ENCODE measurements at places on chromosomes 5 and 9.
A peak's percentile ranks its signal among the peaks of the same experiment; 100 is the strongest.

DNA sequence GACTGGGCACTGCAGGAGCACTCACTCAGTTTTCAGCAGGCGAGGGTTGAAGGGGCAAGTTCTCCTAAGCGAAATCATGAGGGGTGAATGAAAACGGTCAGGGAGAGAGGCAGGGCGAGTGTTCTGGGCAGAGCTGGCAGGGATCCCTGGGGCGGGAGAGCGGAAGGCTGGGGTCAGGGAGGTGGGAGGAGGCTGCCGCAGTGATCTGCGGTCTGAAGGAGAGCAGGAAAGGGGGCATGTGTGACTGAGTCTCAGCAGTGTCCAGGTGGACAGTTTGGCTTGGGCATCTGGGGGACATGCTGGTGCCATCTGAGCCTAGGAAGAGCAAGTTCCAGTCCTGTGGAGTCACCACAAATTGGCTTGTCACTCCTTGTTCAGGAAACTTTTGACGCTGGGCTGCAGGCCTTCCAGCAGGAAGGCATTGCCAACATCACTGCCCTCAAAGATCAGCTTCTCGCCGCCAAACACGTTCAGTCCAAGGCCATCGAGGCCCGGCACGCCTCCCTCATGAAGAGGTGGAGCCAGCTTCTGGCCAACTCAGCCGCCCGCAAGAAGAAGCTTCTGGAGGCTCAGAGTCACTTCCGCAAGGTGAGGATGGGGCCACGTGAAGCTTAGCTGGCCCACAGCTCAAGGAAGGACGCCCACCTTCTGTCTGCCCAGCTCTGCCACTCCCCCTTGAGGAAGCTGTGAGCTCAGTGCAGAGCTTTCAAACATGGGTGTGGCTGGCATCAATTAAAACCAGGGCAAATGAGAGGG lies 31.1 kb downstream of the DYNC2I2 start:
- no peak for DNase-seq

DNA sequence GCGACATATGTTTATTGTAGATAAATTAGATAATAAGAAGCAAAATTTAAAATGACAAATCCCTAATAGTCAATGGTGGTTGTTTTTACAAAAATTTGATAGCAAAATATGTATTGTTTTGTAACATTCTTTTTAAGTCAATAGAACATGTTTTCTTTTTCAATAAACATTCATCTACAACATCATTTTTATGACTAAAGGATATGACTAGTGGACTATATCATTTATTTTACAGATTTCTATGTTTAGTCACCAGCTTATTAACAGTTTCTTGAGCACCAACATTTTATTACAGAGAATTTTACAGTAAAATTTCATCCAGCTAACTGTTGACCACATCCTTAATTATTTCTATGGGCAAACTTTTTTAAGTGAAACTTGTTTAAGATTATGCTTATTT lies 114.7 kb upstream of the IL7R start:
- DNase-seq = no peak

- no peak for DNase-seq
Observed at GRCh38 chr9:121297389-121297788, 29.4 kb downstream of the GSN start.

DNA sequence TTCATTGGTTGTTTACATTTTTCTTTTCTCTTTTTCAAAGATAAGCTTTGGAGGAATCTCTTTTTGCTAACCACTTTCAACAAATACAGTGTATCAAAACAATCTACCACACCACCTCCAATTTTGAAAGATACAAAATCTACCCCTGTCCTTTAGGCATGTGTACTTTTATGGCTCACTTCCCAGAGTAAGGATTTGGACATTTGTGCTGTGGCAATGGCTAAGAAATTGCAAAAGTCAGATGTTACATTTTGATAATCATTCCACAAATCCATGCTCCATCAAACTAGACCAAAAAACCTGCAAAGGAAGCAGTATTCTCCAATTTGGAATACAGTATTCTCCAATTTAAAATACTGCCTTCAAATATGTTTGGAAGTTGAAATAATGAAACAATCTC lies 204.9 kb downstream of the MCTP1 start:
- DNase-seq = no peak

- no peak for DNase-seq
Observed at GRCh38 chr9:19320495-19320894, 59.5 kb downstream of the RPS6 start.

DNA sequence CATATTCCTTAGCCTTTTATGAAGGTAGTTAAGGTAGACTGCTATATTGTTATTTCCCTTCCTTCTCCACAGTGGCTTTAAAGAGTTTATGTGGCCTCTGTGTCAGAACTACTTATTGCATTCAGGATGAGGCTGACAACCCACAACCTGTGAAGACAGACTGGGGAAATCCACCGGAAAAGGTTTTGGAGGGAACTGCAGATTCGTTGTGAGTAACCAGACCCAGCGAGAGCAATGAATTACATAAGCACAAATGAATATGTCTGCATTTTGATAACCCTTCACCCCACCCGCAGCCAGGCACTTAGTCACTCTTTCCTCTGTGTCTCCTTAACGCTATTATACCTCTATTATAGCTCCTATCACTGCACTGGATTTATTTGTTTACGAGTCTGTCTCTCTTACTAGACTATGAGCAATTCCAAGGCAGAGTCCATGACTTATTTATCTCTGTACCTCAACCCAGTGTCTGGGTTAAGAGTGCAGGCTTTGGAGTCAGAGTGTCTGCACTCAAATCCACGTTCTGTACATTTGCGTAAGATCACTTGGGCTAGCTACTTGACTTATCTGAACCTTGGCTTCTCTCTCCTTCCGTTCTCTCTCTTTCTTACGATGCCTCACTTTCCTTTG lies 19.2 kb downstream of the KCTD16 start:
- DNase-seq = peak; percentile 86

- no peak for DNase-seq
Observed at GRCh38 chr9:114084282-114085073, 6.4 kb upstream of the AMBP start.

DNA sequence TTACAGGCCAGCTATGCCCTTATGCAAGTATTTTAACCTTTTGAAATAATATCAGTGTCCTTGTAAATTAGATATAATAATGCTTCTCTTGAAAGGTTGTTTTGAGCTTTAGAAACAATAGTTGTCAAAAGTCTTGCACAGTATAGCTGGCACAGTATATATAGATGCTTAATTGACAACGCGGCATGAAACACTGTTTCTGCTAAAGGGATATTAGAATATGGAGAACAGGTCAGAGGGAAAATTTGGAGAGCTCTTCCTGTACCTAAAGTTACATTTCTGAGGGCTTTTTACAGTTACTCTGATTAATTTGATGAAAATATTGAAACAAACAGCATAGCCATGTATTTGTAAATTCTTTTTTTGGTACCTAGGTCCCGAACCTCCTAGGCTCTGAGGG lies 4.5 kb downstream of the NUDT2 start:
- DNase-seq = no peak

- no peak for DNase-seq
Observed at GRCh38 chr5:159805021-159805420, 111.3 kb upstream of the ADRA1B start.

GRCh38 chr9:69504058-69504457 lies 168.1 kb downstream of the APBA1 start:
- no peak for DNase-seq

DNA sequence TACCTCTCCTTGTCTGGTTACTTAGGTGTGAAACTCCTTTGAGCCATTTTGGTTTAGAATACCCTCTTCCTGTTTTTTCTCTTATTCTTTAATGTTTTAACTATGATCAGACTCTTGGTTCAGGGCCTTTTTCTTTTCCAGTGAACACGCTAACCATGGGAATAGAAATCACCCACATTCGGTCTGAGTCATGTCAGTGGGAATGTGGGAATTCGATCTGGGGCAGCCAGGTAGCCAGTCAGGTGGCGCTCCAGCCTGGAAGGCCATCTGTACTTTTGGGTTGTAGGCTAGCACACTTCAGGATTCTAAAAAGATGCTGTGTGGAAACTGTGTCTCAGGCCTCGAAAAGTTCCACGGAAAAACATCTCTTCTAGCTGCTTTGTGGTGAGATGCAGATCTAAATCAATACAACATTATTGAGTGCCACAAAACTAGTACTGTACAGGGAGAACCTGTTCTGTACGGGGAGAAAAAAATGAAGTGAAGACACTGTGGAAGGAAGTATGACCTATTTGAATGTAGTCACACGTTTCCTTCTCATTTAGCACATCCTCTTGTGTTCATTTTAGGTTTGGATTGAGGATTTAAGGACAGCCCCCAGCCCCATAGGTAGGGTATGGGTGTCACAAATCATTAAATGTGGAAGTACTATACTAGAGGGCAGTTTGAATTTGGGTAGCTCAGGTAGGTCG lies 36.4 kb downstream of the SNX30 start:
- no peak for DNase-seq

GRCh38 chr9:111016426-111017045 lies 21.7 kb downstream of the LPAR1 start:
- DNase-seq = no peak

DNA sequence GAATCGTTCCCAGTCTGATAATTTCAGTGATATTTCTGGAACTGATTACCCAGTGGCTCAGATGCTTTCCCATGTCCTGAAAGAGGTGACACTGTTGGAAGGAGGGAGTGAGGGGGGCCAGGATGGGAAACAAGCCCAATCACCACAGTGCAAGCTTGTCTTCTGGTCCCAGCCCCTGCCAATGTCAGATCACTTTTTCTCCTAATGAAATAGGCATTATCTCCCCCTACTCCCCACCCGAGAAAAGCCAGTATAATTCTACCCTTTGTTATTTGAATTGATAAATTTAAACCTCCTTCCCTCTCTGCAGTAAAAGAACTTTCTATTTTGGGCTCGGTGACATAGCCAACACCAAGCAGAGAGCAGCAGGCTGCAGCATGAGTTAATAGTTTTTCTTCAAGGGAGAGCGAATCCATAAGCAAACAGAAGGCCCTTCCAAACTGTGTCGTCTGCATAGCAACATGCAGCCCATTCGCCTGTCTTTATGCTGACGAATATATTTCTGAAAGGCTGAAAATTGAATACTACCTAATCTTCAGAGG lies 14.6 kb upstream of the PPP2CA start:
- no peak for DNase-seq

DNA sequence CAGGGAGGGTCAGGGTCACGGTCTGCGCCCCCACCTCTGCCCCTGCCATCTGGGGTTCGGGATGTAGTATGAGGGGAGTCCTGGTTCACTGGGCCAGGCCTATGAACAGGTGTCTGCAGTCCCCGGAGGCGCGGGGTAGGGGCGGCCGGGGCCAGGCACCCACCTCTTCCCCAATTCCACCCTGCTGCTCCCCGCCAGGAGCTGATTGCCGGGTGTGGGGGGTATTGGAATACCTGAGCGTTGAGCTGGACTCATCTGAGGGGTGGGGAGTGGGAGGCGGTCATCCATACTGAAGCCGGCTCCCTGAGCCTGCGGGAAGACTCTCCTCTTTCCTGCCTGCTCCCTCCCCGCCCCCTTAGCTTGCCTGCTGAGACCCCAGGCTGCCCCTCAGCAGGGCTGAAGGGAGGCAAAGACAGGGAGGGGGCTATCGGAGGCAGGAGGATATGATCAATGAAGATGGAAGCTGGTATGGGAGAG lies 679 bp downstream of the SLC6A7 start:
- no peak for DNase-seq

GRCh38 chr9:14766299-14766698 lies 43.8 kb upstream of the CER1 start:
- no peak for DNase-seq

All from stimulated activated CD4-positive, alpha-beta T cell treated with anti-CD3 and anti-CD28 coated beads, Interleukin-4, amount 100 ng/mL, for 24 hours (primary cell).